ENCODE measurements at places on chromosomes 7 and 10.
A peak's percentile ranks its signal among the peaks of the same experiment; 100 is the strongest.

DNA sequence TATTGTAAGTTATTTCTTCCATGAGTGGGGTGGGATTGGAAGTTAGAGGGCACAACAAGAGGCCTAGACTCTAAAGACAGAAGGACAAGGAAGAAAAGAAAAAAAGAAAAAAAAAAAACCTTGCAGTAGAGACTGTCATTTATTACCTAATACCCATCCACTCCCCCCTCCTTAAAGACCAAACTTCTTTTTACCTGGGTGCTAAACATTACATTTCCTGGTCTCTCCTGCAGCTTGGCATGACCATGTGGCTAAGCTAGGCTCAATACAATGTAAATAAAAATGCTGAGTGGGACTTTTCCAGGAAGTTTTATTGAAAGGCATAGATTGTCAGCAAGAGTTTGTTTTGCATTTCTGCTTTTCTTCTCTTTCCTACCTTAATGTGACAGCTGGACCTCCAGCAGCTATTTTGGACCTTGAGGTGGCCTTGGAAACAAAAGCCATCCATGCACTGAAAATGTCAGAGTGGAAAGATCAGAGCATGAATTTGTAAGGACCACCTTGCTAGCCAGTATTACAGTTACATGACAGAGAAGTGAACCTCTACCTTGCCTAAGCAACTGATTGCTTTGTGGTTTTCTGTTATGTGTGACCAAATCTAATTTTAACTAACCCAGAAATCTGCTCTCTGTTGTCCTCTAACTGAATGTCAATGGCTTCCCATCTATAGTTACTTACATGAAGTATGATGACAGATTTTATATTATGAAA lies 81.3 kb upstream of the SFMBT2 start:
- no peak for DNase-seq

DNA sequence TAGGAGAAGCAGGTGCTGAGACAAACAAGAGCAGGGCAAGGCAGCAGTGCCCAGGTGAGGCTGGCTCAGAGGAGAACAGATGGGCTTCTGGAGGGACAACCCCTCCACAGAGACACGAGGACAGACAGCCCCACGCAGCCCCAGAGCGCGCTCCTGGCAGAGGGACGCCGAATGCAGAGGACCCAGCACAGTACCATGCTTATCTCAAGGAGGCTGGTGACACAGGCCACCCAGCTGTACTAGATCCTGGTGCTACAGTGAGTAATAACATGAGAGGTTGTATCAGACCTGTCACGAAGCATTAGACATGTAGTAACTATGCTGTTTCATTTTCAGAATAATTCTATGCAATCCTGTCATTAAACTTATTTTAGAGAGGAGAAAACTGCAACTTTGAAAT lies 60.4 kb upstream of the NCAPG2 start:
- no peak for DNase-seq

DNA sequence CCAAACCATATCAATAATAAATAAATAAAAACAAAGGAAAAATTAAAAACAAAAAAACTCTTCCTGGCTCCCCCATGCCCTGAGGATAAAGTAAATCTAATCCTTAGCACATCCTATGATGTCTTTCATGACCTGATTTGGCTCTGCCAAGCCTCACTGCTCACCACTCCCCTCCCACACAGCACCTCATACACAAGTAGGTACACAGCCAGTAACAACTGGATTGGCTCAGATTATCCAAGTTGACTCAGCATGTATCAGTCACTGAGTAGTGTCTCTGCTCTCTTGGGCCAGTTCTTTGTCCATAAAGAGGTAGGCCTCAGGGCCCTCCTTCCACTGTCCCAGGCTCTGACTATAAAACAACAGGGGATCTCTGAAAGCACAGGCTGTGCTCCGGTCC lies 99.6 kb downstream of the STRA8 start:
- DNase-seq = peak; percentile 7

DNA sequence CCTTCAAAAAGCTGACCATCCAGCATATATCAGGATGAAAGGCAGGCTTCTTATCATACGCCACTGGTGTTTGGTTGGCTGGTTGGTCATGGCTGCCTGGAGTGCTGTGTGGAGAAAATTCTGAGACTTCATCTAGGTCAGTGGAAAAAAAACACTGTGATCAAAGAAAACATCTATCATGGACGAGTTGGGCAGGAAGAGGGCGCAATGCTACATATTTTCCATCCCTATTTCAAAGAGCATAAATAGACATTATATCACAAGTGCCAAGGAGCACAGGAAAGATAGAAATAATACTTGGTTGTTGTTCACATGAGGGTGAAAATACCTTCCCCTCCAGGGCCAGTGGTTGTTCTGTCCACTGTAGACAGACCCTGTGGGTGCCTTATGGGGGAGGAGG lies 128.4 kb upstream of the PLPP4 start:
- peak; percentile 1 for DNase-seq

GRCh38 chr10:68625316-68625921 lies 65.3 kb downstream of the TET1 start:
- DNase-seq = peak; percentile 34

GRCh38 chr10:73577788-73578187 lies 13.4 kb downstream of the USP54 start:
- DNase-seq = peak; percentile 52

DNA sequence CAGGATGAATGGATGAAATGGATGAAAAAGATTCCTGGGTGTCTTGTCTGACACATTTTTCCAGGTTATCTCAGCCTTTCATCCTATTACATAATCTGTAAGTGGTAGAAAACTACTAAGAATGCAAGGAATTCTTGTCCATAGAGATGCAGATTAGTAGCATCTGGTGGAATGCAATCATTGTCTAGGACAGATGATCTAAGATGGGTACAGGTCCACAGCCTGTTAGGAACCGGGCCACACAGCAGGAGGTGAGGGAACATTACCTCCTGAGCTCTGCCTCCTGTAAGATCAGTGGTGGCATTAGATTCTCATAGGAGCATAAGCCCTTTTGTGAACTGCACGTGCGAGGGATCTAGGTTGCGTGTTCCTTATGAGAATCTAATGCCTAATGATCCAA lies 225.0 kb downstream of the CALN1 start:
- DNase-seq = no peak

DNA sequence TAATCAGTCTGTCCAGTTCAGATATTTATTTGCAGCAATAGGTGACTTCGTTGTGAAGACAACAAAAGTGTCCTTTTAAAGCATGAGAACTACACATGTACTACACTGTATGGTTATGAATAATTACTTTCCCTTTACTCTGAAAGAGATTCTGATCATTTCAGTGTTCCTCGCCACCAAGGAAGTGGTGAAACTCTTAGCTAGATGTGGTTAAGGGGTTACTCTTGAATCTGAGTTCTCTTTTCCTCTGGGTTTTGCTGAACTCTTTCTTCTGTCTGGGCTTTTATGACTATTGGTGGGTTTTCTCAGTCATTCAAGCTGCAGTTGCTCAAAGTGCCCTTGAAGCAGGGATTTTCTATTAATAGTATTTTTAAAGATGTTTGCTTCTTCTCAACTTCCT lies 127.9 kb upstream of the SEM1 start:
- no peak for DNase-seq

DNA sequence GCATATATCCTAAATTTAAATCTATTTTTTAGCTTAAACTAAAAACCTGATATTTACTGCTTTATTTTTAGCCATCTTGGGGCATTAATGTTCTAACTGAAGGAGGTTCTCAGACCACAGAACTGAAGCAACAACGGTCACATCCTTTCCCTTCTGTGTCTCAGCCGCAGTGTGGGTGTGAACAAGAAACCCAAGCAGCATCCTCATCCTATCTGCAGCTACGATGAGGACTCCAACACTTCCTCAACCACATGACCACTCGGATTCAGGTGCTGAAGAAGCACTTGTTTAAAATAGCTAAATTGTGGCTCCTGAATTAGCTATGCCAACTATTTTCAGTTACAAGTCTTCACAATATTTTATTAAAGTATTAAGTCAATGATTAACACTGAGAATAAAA lies 5.3 kb downstream of the ESYT2 start:
- no peak for DNase-seq

- peak; percentile 34 for DNase-seq
Measured at GRCh38 chr7:146090023-146090645, 26.5 kb upstream of the CNTNAP2 start.

DNA sequence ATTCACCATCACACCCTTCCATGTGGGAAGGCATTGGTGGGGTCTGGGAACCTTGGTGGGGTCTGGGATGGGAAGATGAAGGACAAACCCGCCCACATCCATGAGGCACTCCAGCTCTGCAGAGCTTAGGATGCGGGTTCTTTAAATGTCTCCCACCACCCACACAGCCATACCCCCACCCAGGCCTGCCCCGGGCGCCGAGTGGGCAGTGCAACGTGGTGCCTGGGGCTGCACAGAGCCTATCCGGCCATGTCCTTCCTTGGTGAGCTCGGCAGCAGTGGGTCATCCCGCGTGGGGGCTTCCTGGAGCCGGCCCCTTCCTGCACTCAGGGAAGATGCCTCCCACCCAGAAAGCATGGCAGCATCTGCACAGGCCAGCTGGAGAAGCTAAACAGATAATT lies 163.5 kb upstream of the TCERG1L start:
- DNase-seq = no peak

DNA sequence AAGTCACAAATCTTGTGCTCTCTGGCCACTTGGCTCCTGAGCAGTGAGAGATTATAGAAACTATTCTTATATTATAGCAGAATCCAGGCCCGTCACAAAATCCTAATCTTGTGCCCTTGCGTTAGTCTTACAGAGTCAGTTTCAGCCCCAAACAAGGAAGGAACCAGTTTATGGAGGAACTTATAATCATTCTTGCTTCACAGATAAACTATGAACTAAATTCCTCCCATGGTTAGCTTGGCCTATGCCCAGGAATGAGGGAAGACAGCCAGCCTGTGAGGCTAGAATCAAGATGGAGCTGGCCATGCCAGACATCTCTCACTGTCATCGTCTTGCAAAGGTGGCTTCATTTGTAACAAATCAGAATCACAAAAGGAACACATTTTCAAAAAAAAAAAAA lies 199.7 kb upstream of the PITRM1 start:
- peak; percentile 61 for DNase-seq

GRCh38 chr10:95343573-95343972 lies 52.8 kb upstream of the PDLIM1 start:
- no peak for DNase-seq

DNA sequence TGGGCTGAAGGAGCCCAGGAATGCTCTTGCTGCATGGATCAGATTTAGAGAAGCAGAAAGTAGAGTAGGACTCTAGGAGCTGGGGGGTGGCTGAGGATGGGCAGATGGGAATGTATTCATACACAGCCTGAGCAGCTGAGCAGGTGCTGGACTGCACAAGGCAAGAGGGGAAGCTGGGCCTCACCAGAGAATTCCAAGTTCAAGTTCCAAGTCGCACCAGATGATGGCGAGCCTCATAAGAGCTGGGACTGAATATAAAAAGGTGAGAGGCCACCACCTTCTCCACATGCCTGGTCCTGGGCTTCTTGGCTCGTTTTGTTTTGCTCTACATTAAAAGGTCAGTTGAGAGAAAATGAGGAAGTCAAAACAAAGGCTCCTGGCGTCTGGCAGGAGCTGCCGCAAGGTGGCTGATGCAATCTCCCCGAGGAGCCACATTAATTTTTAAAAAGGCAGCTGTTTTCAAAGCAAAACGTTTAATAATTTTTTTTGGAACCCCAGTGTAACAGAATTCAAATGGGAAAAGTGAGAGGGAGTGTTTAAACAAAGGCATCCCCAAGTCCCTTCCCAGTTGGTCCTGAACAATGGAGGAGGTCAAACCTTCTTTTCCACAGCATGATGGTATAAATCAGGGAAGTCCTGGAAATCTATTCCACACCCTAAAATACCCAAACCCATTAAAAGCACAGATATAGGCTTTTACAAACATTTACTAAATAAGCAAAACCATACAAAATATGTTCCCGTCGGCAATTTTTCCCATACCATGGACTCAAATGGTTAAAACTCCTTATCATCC lies 9.5 kb downstream of the CYREN start:
- DNase-seq = peak; percentile 37

- peak; percentile 40 for DNase-seq
Measured at GRCh38 chr7:87506246-87507180, 31.0 kb upstream of the ABCB4 start.

GRCh38 chr7:122258971-122259370 lies 45.6 kb downstream of the FEZF1 start:
- DNase-seq = no peak

GRCh38 chr10:118901380-118901779 lies 128.1 kb upstream of the NANOS1 start:
- DNase-seq = no peak

DNA sequence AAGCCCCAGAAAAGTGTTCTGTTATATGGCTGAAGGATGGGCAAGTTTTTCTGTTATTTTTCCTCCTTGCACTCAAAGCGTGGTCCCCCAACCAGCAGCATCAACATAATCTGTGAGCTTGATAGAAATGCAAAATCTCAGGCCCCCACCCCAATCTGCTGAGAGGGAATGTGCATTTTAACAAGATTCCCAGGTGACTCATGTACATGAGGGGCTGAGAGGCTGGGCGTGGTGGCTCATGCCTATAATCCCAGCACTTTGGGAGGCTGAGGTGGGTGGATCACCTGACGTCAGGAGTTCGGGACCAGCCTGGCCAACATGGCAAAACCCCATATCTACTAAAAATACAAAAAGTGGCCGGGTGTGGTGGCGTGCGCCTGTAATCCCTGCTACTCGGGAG lies 326.8 kb upstream of the PODXL start:
- no peak for DNase-seq

DNA sequence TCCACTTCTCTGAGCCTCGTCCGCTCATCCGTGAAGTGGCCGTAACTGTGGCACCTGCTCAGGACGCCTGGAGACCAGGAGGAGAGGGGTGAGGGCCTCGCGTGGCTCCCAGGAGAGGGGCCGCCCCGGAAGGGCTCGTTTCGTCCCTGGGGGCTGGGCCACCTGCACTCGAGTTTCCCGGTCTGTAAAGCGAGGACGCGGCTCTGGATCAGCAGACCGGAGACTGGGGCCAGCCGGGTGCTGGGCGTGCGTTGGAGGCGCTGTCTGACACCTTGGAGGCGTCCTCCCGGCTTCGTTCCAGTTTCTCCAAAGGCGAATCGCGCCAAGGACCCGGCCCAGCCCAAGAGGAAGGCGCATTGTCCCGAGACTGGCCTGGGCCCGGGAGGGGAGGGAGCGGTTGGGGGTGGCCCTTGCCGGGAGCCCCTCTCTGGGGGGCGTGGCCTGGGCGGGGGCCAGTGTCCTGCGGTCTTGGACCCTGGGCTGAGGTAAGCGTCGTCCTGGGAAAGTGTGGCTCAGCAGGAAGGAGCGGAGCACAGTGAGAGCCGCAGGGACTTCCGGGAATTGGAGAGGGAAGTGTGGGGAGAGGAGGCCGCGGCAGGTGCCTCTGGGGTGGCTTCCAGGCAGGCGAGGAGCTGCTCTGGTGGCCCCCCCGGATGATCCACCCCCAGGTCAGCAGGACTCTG lies 89.6 kb downstream of the FOXL3 start:
- DNase-seq = no peak

DNA sequence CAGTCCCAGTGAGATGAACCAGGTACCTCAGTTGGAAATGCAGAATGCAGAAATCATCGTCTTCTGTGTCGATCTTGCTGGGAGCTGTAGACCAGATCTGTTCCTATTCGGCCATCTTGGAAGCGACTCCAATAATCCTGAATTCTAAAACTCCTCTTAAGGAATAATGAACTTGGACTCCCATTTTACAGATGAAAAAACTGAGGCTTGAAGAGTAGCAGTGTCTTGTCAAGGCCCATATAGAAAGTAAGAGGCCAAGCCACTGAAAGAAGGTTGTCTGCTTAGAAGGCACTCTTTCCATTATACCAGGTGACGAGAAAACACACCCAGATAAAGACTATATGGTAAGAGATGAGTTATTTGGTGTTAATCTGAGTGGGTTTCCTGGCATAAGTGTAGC lies 148.6 kb upstream of the LAMB4 start:
- no peak for DNase-seq

All from iris pigment epithelial cell (primary cell).